Cardiac fibroblast (primary cell): ENCODE measurements at places on chromosomes 3 and 15.

DNA sequence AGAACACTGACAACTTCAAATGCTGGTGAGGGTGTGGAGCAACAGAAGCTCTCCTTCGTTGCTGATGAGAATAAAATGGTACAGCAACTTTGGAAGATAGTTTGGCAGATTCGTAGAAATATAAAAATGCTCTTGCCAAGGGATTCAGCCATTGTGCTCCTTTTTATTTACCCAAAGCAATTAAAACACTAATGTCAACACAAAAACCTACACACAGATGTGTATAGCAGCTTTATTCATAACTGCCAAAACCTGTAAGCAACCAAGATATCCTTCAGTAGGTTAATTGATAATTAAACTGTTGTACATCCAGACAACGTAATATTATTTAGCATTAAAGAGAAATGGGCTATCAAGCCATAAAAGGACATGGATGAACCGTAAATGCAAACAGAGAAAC lies 37.8 kb upstream of the LSAMP start:
- DNase-seq, result no peak

DNA sequence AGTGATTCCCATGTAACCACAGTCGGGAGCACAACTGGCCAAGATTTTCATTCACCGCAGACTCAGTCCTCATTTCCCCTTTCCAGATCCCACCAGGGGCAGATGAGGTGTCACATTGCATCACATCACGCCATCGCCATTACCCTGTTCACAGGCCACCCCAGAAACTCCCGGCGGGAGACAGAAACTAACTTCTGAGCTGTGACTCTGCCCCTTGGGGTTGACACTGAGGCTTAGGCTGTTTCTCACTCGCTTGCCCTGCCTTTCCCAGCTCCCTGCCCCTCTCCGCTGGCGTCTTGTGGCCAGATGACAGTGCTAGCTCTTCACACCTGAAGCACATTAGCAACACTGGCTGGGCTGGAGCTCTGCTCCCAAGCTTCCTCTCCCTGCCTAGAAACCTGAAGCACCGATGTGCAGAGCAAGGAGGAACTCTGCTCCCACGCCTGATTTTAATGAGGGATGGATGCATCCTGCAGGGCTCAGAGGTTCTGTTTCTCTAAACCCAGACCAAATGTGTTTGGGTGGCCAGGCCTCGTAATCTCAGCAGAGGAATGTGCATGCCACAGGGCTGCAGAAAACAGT lies 88.8 kb upstream of the CTDSPL start:
- no peak for DNase-seq

- DNase-seq, result peak; percentile 55
Measured at GRCh38 chr3:141308588-141309218, 59.6 kb upstream of the ZBTB38 start.

DNA sequence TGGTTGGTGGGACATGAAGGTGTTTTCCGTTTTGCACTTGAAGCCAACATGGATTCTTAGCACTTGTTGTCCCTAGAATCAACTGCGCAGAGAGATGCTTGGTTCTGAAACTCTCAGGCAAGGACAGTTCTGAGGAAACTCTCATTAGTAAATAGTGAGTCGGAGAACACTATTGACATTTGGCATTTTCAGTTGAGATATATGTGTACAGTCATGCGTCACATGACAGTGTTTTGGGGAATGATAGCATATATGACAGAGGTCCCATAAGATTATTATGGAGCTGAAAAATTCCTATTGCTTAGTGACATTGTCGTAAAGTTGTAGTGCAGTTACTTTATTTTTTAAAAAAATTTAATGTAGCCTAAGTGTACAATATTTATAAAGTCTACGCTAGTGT lies 5.8 kb downstream of the APBA2 start:
- no peak for DNase-seq
